Fibroblast of gingiva (primary cell): ENCODE measurements at places on chromosomes 4 and X.

DNA sequence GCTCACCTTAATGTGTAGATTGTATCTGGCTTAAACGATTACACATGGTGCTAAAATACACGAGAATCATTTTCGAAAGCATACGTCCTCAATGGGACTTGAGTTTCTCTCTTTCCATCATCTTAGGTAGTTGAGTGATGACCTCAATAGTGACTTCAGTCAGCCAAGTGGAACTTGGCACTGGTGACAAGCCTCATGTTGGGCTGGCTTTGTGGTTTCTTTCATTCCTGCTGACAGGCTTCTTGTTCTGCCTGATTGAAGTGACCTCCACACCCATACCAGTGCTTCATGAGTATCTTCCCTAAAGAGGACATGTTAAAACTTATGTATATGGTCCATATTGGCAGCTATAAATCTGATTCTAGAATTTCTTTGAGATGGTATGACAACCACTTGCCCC, 159.1 kb upstream of the WDR1 start:
- no peak for DNase-seq

DNA sequence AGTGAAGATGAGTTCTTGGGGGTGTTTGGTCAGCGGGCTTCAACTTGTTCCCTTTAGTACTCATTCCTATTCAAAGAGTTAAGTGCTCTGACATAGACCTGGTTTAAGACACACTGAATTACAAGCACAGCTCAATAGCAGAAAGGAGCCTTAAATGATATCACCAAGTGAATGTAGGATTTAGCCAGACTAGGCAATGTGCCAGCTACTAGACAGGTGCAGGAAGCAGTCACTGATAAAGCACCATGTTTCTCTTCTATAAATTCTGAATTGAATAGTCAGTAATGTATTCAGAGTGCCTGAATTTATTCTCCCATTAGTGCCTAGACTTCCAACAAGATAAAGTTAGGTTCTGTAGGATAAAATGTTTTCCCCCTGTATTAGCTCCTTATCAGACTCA, 63.6 kb downstream of the ASB9 start:
- DNase-seq: no peak

DNA sequence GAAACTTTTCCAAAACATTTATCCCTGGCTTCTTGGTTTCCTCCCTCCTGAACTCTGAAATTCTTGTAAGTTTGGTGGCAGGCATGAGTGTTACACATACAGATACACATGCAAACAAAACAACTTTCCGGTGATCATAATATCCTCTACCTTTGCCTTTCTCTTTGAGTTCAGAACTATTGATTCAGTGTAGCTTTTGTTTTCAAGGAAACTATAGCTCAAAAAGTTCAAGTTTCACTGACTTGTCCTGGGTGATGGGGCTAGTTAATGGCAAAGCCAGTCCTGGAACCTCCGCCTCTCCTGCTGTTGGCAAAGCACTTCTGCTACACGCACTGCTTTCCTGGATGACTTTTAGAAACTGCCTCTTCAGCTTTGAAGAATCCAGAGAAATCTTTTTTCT, 177.3 kb upstream of the FAT1 start:
- DNase-seq: no peak

GRCh38 chr4:40480291-40480690, 145.2 kb downstream of the CHRNA9 start:
- no peak for DNase-seq

- DNase-seq: no peak
These were observed 89.8 kb upstream of the SPANXB1 start for GRCh38 chrX:140912606-140913005.
